ENCODE measurements at places on chromosomes 13 and 19.

DNA sequence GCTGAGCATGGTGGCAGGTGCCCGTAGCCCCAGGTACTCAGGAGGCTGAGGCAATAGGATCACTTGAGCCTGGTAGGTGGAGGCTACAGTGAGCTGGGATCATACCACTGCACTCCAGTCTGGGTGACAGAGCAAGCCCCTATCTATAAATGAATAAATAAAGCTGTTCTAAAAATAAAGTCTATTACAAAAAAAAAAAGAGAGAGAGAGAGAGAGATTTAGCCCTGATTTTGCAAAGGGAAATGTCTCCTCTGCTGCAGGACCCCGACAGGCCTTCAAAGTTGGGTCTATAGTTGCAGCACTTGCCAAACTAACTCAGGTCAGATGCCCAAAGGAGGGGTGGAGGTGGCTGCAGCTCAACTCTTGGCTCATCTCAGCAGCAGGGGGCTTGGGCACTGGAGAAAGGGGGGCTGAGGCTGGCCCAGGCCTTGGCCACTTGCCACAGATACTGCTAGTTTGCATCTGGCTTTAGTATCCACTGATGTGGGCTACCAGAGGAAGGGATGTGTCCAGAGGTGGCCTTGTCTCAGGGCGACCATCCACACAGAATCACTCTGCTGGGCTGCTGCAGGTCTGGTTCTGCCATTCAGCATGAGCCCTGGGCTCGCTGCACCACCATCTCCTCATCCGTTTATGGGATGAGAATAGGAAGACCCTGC lies 30.8 kb upstream of the AKT2 start:
- no peak for DNase-seq

- no peak for DNase-seq
Measured at GRCh38 chr13:42702716-42703115, 78.7 kb upstream of the FAM216B start.

GRCh38 chr13:112783978-112784371 lies 94.1 kb downstream of the ATP11A start:
- no peak for DNase-seq

GRCh38 chr19:57583104-57583520 lies 833 bp upstream of the ZIK1 start:
- no peak for DNase-seq

DNA sequence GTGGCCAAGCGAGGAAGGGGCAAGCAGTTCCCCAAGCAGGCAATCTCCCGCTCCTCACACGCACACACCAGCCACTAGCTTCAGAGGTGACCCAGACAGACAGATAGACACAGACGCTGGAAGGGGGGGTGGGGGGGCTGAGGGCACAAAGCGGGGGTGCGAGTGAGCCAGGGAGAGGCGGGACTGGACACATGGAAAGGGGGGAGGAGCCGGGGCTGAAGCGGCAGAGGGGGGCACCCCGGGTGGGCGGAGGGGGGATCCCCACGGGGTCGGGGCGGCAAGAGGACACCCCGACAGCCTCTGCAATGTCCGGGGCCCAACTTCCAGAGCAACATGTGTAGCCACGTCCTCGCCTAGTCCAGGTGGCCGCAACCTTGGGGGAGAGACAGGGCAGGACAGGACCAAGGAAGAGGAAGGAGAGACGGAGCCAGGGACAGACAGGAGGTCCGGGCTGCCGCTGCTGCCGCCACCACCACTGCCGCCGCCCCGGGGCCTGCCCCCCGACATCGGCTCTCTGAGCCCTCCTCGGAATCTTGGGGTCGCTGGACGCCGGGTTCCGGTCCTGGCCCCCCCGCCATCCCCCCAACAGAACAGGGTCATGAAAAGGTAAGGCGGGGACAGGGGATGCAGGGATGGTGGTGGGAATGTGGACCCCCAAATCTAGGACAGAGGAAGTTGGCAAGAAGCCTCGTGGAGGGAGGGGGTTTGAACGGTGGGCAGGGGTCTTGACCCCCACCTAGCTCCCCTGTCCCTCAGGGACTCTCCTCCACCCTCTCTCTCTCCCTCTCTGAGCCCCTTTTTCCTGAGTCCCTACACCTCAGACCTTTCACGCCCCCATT lies 1.1 kb downstream of the GRIN2D start:
- no peak for DNase-seq

- no peak for DNase-seq
Measured at GRCh38 chr13:32334671-32335070, 19.4 kb downstream of the BRCA2 start.

DNA sequence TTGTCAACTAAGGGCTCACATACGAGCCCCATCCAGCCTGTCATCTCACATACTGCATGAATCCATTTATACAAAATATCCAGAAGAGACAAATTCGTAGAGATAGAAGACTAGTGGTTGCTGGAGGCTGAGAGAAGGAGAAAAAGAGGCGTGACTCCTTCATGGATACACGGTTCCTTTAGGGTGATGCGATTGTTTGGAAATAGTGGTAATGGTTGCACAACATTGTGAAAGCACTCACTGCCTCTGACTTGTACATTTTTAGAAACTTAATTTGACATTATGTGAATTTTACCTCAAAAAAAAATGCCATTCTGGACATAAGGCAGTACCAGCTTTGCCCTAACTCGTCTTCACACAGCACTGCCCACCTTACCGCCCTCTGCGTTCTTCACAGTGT lies 27.3 kb downstream of the IGFL1 start:
- DNase-seq: no peak

DNA sequence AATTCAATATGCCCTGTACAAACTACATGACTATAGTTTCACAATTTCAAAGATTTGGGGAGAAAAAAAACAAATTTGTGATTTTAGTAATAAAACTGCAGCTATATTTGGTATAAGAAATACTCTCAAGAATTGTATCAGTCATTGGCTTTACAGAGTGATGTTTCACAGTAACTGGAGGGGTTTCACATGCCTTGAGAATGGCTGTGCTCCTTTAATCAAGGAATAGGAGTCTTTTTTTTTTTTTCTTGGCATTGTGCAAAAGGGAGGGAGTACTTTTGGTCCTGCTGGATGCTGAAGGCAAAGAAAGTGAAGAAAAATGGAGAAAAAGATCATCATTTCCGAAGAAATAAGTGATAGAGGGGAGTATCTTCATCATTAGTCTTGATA lies 6.8 kb downstream of the ZNF507 start:
- DNase-seq: no peak

DNA sequence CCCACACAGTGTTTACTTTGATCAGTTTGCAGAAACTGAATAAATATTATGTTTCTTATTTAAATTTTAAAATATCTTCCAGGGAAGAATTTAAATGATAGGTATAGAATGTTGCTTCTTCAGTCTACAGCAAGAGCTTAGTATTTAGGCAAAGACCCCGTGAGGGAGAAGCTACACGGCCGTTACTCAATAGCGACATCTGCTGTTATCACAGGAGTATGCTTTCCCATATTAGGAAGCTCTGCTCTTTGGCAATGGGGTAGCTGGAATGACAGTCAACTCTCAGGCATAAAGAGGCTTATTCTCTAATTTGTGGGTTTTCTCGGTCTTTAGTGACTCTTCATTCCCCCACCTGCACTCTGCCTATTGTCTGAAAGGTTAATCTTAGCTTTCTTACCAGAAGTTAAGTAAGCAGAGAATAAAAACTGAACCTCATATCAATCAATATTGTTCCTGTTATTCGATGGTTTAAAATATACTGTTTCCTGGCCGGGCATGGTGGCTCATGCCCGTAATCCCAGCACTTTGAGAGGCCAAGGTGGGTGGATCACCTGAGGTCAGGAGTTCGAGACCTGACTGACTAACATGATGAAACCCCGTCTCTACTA lies 13.2 kb upstream of the LHFPL6 start:
- peak; percentile 59 for DNase-seq

GRCh38 chr19:19547674-19548336 lies 9.7 kb downstream of the CILP2 start:
- no peak for DNase-seq

GRCh38 chr13:89660752-89661151 lies 1686.7 kb upstream of the MIR17HG start:
- DNase-seq: no peak

GRCh38 chr13:21871919-21872318 lies 201.0 kb downstream of the FGF9 start:
- no peak for DNase-seq

- no peak for DNase-seq
Measured at GRCh38 chr13:53138376-53139036, 109.9 kb downstream of the OLFM4 start.

- DNase-seq: no peak
Measured at GRCh38 chr19:13814550-13814949, 19.3 kb downstream of the ZSWIM4 start.

- no peak for DNase-seq
Measured at GRCh38 chr19:10070730-10071446, 15.2 kb upstream of the SHFL start.

- no peak for DNase-seq
Measured at GRCh38 chr13:106416645-106417044, 118.8 kb downstream of the EFNB2 start.

DNA sequence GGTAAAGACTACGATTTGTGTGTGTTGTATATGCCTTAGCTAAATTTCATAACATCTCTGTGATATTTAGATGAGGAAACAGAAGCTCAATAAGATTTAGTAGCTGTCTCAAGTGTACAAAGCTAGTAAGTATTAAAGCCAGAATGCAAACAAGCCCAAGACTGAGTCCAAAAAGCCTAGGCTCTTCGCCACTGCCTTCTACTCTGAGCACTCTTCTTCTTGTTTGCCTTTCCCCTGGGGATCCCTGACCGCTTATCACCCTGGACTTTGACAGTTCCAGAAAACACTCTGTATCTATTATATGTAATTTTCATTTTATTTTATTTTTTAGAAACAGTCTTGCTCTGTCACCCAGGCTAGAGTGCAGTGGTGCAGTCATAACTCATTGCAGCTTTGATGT lies 5.8 kb downstream of the TM9SF2 start:
- DNase-seq: no peak

GRCh38 chr19:34512254-34512822 lies 30.8 kb downstream of the WTIP start:
- no peak for DNase-seq

GRCh38 chr13:91314888-91315287 lies 32.6 kb upstream of the MIR17HG start:
- no peak for DNase-seq

GRCh38 chr13:84654654-84655275 lies 772.5 kb upstream of the SLITRK1 start:
- DNase-seq: no peak

GRCh38 chr13:36829753-36830152 lies 10.7 kb downstream of the RFXAP start:
- no peak for DNase-seq

DNA sequence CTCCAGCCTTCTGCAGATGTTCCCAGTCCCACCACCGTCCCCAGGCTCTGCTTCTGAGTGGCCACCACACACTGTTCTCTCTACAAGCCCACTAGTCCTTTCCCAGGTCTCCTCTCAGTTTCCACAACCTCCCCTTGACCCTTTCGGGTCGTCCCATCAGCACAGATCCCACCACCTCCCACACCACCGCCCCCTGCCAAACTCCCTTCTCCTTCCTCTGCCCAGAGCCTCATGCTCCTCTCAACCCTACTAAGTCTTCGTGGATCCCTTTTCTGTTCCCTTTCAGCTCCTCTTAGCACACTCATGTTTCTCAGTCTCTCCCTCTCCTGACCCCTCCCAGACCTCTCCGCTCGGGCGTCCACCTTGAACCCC lies 1.9 kb downstream of the NAPA start:
- DNase-seq: no peak
